Activated CD4-positive, alpha-beta T cell treated with anti-CD3 and anti-CD28 coated beads, Interleukin-2, amount 50 U/mL, for 16 hours (primary cell): ENCODE measurements at places on chromosomes 12 and 14.
A peak's percentile ranks its signal among the peaks of the same experiment; 100 is the strongest.

DNA sequence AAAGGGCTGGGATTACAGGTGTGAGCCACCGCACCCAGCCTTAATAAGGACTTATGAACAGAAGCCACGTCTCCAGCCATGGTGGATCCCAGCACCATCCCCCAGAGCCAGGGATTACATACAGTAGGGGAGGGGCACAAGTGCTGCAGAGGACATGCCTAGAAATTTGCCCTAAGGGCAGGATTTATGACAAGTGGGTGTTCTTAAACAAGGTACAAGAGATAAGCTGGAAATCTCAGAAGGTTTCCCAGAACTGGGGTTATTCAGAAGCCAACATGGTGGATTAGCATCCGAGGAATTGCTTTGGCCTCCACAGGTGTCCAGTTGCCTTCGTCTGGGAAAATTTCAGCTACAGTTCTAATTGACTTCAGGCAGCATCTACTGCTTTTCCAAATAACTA is 114.4 kb upstream of the EGLN3 start:
- no peak for DNase-seq

- DNase-seq = no peak
These were observed 116.9 kb downstream of the PPHLN1 start for GRCh38 chr12:42442888-42443287.

GRCh38 chr12:56897844-56898361 is 36.3 kb downstream of the SDR9C7 start:
- no peak for DNase-seq

GRCh38 chr14:74217672-74218448 is 21.4 kb upstream of the VSX2 start:
- peak; percentile 81 for DNase-seq

- no peak for DNase-seq
These were observed 54.1 kb upstream of the PIK3C2G start for GRCh38 chr12:18207266-18207665.

DNA sequence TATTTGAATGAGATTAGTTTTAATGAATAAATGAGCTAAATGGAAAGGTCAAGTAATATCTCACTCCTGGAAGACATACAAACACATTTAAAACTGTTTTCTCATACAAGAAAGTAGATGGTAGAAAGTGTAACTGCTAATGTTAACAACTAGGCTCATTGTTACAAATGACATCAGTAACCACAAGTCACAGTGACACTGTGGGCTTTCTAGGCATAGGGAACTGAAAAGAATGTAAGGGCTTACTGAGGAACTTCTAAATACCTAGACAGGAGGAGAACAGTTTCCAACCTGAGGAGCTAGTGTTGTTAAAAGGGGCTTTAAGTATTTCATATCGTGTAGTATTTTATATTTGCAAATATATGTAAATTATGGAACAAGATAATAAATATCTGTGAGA is 17.5 kb upstream of the ERGIC2 start:
- no peak for DNase-seq

DNA sequence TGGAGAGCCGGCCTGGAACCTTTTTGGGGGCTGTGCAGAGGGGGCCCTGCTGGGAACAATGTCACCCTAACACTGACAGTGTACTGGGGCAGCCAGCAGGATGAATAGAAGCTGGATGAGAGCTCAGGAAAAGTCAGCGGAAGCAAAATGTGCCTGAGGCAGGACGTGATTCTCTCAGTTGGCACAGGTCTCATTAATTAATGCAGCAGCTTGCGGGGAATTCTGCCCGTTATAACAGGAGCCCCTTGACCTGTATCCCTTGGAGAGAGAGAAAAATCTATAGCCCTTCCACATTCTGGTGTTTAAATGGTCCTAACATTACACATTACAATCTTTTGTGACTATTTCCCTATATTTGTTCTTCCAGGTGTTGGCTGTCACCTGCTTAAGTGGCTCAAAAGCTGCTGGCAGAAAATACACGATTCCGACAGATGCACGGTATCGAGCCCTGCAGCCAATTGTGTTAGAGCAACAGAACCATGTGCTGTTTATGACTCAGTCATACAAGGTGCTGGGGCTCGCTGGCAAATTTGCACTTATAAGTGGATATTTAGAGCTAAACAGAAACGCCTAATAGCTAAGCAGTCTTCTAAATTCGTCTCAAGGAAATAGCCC is 854.7 kb downstream of the AACS start:
- no peak for DNase-seq

DNA sequence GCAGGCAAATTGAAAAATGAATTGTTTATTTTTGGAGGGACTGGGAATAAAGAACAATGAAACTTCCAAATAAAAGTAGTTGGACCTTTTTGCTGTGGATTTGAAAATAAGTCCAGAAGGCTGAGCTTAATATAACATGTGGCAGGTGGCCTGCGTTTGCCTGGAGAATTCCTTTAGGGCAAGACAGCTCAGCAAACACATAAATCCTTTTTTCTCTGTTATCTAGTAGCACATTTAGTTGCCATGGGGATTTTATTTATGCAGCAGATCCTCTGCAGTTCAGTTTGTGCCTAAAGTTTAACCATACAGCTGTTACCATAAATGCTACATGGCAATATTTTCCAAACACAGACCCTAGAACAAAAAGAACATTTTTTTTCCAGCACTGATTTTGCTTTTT is 180.0 kb downstream of the NPAS3 start:
- no peak for DNase-seq

- no peak for DNase-seq
These were observed 38.8 kb downstream of the TRAFD1 start for GRCh38 chr12:112164011-112164660.

GRCh38 chr12:58163021-58163420 is 221.7 kb downstream of the ATP23 start:
- DNase-seq = no peak

DNA sequence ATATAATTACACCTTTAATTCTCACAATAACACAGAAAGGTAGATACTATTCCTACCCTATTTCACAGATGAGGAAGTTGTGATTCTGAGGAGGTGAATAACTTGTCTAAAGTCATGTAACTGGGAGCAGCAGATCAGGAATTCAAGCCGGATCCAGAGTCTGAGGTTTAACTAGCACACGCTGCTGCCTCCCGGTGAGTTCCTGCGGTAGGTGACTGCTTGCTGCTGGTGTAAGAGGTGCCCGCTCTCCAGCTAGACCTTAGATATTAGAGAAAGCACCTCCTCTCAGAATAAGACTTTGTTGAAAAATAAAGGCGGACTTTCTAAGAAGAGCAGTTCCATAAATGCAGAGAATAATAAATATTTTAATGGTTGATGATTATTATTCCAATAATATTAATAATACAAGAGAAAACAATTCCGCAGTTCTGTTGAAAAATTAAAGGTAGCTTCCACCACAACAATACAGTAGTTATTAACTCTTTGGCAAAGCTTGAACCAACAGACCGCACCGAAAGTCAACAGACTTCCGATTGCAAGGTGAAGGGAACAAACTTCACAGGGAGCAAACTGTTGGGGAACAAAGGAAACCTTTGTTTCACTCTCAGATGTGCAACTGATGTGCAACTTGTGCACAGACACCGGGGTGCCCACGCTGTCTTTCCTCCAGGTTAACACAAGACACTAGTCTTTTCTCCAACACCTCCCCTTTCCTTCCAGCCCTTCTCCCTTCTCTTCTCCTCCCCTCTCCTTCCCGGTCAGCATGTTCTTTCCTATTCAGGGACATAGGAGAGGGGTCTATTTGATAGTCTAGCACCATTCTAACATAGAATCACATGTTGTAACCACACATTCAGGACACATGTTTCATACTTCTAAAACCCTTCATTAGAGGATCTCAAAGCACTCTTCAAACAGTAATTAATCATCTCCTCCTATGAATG is 73.2 kb upstream of the EGLN3 start:
- DNase-seq = no peak

DNA sequence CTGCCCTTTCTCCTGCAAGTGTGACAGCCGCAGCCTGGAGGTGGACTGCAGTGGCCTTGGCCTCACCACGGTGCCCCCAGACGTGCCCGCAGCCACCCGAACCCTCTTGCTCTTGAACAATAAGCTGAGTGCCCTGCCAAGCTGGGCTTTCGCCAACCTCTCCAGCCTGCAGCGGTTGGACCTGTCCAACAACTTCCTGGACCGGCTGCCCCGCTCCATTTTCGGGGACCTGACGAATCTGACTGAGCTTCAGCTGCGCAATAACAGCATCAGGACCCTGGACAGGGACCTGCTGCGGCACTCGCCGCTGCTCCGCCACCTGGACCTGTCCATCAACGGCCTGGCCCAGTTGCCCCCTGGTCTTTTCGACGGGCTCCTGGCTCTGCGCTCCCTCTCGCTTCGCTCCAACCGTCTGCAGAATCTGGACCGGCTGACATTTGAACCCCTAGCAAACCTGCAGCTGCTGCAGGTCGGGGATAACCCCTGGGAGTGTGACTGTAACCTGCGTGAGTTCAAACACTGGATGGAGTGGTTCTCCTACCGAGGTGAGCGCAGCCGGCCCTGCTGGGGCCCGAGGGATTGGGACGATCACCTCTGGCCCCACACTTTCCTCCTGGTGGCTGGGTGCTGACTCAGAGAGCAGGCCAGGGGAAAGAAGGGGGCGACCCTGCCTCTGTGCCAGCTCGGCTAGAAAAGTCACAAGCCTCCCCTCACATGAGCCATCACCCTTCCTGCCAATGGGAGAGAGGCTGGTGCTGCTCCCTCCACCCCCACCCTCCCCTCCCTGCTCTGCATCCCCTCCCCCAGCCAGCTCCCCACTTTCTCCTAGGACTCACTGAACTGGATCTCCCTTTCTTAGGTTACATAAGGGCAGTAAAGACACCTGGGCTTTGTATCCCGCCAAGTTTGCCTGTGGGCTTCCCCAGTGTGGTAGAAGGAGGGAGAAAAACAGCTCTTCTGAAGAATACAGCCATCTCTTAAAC is 10.9 kb downstream of the LRTM2 start:
- peak; percentile 10 for DNase-seq

DNA sequence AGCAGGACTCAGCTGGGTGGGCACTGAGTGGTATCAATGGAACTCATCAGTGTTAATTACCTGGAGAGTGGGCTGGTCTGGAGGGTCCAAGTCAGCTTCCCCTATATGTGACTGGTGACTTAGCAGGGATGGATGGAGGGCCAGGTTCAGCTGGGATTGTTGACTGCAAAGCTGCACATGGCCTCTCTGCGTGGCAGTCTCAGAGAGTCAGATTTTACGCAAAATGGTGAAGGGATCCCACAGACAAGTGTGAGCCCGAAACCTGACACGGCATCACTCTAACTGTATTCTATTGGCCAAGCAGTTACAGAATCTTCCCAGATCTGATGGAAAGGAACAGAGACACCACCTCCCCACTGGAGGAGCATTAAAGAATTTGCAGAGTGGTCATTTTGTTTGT is 716.0 kb upstream of the TBX3 start:
- DNase-seq = no peak

- DNase-seq = no peak
These were observed 1025.7 kb upstream of the TMEM132C start for GRCh38 chr12:127241072-127241817.

DNA sequence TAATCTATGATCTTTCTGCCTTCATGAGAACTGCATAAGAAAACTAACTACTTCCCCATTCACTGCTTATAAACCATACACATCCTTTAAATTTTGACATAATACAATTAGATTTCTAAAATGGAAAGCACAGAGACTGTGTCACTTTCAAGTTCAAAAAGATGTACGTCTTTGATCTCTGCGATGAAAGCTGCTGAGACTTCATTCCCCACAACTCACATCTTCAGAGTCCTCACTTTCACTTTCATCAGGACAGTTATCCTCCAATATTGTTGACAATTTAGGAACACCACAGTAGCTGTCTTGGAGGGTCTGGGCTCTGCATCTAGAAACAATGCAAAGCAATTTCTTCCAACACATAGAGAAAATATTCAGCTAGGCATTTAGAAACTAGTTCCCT is 47.9 kb upstream of the KCNC2 start:
- no peak for DNase-seq

DNA sequence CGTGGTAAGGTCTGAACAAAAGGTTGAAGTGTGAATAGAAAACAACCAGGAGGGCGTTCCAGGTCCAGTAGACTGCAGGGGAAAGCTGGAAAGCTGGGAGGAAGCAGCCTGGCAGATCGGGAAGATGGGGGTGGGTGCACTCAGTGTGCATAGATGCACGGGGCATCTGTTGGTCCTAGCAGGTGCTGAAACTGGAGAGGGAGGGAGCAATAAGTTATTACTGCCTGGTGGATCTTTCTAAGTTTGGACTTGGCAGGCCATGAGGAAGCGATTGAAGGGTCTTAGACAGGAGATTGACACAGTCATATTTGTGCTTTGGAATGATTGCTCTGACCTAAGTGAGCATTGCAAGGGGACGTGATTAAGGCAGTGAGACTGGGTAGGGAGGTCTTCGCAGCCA is 194.4 kb downstream of the EFCAB11 start:
- DNase-seq = no peak
